Mucosa of descending colon (tissue), 3 donors: ENCODE measurements at places on chromosomes 1 and 21.

DNA sequence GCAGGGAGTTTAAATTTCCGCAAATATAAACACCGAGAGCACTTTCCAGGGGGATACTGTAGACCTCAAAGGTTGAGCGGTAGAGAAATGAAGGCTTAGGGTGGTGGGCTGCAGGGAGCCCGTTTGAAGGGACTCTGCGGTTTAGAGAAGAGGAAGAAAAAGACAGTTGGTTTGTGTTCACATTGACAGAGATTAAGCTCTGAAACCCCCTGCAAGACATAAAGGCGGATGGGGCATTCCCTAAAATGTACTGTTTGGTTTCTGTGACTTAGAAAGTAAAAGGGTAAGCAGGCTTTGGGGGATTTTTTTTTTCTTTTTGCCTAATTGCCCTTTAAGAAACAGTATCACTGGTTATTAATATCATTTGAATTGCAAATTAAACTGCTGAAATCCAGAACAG lies 1.3 kb downstream of the KAZN start:
- DNase-seq, result no peak

- DNase-seq, result no peak
Measured at GRCh38 chr21:45839274-45839673, 142.3 kb upstream of the COL6A1 start.

DNA sequence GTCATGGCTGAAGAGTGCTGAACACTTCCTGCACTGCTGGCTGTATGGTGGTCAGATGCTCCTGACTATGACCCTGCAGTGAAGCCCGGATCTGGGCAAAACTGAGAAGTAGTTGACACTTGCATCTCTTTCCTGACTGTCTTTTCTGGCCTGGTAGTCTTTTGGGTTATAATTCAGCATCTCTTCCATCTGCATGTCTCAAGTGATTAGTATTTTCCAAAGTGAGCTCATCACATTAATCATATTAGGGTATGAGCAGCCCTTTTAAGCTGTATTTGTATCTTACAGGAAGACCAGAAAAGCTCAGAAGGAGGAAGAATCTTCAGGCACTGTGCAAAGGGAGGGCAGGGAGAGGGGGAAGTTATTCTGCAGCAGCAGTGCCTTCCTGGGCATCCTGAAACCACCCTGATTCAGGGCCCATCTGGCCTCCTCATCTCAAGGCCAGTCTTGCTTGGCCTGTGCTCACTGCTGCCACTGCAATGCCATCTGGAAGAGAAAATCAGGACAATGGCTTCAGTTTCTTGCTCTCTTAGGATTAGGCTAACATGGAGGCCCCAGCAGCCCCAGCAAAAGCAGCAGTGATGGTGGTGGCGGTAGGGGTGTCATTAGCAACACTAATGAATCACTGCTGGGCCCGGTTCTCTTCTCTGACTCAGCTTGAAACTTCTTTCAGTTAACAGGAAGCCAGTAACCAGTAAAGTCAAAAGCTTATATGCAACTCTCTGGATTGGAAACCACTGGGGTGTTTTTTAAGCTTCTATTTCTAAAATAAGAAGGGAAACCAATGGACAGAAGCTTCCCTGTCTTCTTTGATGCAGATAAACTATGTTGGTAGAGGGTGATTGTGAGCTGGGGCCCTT lies 63.3 kb upstream of the WDR26 start:
- DNase-seq, result no peak

- no peak for DNase-seq
Measured at GRCh38 chr1:5935026-5935425, 57.2 kb downstream of the NPHP4 start.

DNA sequence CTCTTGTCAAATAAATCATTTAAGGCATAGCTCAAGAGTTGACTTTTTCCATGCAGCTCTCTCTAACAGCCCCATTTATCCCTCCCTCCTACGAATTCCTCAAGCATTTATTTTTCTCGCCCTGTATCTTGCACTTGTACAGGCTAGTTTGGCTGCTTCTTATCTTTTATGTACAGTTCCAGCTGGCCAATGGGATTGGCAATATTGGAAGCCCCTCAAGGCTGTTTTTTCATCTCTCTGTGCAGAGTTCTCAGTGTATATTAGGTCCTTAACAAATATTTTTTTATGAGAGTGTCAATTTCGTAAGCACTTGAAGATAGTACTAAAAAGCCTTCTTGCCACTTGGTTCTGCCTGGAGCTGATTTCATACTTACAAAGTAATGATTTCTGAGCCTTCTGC lies 356.0 kb downstream of the ST6GALNAC3 start:
- no peak for DNase-seq

DNA sequence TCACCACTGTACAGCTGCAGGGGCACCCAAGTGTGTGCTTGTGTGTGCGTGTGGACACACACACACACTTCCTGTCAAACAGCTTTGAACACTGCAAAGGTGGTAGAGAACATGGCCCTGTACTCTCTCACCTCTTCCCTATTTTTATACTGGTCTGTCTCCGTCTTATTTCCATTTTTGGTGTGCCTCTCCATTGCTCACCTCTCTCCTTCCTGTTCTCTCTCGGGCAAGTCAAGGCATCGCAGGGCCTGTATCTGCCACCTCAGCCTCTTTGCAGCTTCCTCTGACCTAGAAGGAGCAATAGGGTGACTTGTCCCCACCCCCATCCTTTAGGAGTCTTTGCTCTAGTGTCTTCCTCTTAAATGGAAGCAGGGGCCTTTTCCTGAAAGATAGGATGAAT lies 2.2 kb downstream of the SMCP start:
- DNase-seq, result no peak

GRCh38 chr1:162983671-162984425 lies 85.3 kb upstream of the RGS4 start:
- DNase-seq, result no peak

DNA sequence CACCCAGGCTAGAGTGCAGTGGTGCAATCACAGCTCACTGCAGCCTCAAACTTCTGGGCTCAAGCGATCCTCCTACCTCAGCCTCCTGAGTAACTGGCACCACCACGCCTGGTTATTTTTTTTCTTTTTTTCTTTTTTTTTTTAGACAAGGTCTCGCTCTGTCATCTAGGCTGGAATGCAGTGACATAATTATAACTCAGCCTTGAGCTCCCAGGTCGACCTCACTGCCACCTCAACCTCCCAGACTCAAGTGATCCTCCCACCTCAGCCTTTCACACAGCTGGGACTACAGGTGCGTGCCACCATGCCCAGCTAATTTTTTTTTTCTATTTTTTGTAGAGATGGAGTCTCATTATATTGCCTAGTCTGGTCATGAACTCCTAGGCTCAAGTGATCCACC lies 66.9 kb upstream of the ECE1 start:
- DNase-seq, result no peak

DNA sequence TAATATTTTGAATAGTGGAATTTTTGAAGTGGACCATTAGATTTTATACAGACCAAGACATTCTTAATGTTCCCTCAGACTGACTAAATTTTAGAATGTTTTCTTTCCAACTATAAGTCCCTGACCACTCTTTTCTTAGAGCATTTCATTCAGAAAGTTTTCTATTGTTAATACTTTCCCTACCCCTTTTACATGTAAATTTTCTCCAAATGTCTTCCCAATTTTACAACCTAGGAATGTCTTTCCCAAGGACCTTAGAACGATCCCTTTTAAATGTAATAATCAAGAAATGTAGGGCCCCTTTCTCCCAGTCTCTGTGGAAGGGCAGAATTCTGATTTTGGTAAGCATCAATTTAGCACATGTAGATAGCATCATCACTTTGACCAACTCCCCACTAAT lies 730.0 kb upstream of the B3GALT2 start:
- no peak for DNase-seq

GRCh38 chr1:74333244-74333643 lies 98.1 kb downstream of the TNNI3K start:
- no peak for DNase-seq

DNA sequence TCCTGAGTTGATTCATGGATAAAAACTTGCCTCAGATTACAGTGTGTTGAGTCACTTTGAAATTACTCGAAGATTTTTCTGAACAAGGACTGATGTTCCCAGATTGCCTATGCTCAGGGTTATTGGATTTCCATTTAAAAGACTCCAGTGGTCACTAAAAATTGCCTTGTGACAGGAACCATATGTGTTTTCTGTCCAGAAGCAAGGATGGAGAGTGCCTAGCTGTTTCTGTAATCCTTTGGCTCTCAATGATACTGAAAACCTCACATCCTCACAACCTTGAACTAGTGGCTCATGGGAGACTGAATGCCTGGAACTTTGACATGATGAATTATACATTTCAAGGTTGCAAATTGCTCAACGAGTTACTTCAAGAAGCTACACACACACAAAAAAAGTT lies 1271.8 kb downstream of the BRINP3 start:
- no peak for DNase-seq

DNA sequence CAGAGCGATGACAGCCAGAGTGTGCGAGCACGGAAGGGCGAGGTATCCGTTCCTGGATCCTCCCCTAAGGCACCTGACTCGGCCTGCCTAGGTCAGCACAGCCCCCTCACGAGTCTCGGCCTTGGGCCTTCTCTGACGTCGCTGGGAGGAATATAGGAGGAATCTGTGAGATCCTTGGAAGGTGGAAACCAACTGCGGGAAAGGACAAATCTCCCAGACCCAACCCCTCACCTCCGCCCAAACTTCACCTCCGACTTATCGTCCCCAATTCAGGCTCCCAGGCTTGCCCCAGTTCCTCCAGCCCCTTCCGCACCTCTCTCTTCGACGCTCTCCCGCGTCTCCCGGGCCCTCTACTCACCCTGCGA lies 494 bp downstream of the APH1A start:
- peak; percentile 61 for DNase-seq

- DNase-seq, result no peak
Measured at GRCh38 chr1:94050675-94051074, 70.3 kb downstream of the ABCA4 start.

- no peak for DNase-seq
Measured at GRCh38 chr1:14614341-14614740, 15.9 kb downstream of the KAZN start.

DNA sequence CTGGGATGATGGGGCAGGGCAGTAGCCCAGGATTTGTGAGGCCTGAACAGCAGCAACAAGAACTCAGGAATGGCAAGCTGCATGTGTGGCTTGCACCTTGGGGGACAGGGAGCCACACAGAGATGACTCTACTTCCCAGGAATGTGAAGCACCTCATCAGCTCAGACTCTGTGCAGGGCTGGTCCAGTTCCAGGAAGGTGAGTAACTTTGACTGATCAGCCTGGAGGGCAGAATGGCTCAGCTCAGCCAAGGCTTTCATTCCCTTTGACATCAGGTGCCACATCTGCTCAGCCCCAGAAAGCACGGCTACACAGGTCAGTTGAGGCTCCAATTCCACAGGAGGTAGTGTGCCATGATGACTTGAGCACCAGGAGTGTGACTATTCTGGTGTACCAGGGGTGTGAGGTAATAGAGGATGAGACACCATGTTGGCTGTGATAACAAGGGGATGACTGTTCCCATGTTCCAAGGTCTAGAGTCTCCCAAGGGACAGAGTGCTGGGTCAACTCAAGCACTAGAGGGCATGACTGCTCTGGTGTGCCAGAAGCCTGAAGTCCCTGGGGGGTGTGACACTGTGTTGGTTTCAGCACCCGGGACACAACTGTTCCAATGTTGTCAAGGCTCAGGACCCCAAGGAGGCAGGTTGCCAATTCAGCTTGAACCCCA lies 625.8 kb upstream of the ADGRL2 start:
- no peak for DNase-seq

- no peak for DNase-seq
Measured at GRCh38 chr1:109254621-109255096, 5.3 kb downstream of the CELSR2 start.

- DNase-seq, result no peak
Measured at GRCh38 chr21:41024341-41024740, 143.6 kb upstream of the BACE2 start.

- no peak for DNase-seq
Measured at GRCh38 chr1:222557148-222557547, 9.2 kb upstream of the HHIPL2 start.

DNA sequence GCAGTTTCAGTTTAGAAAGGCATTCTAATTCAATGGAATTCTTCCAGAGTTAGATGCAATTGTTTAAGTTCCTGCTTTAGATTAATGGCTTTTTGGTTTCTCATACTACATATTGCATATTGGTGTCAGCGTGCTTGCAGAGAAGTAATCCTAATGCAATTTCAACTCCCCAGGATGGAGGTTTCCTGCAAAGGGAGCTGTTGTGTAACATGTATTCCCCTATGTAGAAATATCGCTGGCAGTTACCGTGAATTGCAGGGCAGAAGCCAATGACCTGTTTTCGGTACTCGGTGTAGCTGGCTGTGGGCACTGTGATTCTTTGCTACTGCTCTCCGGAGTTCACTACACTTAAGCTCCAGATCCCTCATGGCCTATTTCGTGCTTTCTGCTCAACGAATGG lies 256.1 kb upstream of the PTBP2 start:
- DNase-seq, result no peak

DNA sequence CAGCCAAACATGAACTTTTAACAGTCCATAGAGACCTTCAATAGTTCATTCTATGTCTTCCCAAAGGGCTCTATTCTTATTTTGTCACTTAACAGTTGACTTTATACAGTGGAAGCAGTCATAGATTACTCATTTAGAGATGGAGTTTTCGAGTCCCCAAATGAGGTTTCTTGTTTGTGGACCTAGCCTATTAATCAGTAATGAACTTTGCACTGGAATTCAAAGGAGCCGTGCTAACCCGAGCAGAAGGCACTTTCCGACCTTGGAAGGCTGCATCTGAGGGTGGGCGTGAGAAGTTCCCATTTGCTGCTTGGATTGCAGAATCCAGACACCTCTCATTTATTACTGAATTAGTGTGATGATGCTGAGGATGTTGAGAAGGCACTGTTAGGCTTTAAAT lies 46.4 kb downstream of the TTC39A start:
- DNase-seq, result no peak

GRCh38 chr21:37758982-37759381 lies 157.3 kb downstream of the KCNJ6 start:
- peak; percentile 52 for DNase-seq

DNA sequence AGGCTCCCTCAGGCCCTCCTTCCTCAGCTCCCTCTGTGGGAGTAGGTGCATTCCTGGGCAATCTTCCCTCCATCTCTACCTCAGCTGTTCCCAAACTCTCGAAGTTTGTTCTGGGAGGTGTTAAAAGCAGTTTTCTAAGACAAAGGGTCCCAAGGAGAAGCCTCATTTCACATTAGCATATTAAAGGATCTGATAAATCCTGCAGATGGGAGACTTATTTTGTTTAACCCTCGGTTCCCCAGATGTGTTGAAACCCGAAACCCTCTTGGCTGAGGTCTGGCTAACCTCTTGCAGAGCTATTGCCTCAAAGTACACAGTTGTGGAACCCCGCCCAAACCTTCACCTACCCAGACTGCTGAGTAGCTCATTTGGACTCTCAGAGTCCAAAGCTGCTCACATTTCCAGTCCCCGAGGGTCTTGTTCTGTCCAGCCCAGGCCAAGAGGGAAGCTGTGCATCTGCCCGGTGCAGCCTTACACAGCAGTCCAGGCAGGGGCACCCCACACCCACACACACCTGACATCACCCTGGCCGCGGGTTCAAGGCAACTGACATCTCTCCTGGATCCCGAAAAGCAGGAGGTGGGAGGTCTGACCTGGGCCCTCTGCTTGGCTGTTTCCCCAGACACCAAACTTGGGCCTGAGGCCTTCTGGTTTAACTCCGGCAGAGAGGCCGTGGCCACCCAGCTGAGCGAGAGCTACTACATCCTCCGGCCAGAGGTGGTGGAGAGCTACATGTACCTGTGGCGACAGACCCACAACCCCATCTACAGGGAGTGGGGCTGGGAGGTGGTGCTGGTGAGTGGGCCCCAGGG lies 19.5 kb upstream of the SELENON start:
- DNase-seq, result no peak

- no peak for DNase-seq
Measured at GRCh38 chr1:19044975-19045831, 88.7 kb upstream of the IFFO2 start.

GRCh38 chr1:8643542-8644536 lies 173.6 kb downstream of the RERE start:
- DNase-seq, result no peak

- DNase-seq, result no peak
Measured at GRCh38 chr1:108858230-108858950, 1.5 kb upstream of the AKNAD1 start.
